NCI-H1092 (cell line): ENCODE measurements at places on chromosomes 4 and X.

GRCh38 chr4:158234671-158235070, 24.4 kb downstream of the TMEM144 start:
- DNase-seq: no peak

DNA sequence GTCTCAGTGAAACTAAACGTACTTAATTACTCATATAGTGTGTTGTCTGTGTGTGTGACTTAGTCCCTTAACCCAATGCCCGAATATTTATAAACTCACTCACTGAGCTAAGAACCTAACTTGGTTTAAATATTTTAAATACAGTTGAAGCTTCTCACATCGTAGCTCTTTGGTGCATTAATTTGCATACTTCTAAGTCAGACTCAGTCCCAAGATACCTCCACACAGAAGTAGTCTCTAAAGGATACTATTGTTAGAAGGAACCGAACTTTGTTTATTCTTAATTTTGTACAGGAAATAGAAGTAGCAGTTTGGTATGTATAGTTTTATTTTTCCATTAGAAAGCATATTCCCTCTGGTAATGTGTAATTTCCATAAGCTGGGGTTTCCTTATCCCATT, 54.0 kb upstream of the NKAP start:
- DNase-seq: no peak

GRCh38 chrX:22159071-22159470, 113.6 kb upstream of the CBLL2 start:
- DNase-seq: no peak

- DNase-seq: no peak
Observed at GRCh38 chr4:7610022-7610670, 175.4 kb upstream of the PSAPL1 start.

DNA sequence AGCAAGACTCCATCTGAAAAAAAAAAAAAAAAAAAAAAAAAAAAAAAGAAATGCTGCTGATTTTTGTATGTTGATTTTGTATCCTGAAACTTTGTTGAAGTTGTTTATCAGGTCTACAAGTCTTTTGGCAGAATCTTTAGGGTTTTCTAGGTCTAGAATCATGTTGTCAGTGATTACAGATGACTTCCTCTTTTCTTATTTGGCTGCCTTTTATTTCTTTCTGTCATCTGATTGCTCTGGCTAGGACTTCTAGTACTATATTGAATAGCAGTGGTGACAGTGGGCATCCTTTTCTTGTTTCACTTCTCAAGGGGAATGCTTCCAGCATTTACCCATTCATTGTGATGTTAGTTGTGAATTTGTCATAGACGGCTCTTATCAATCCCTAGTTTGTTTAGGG, 334.4 kb downstream of the SPRY1 start:
- DNase-seq: no peak

DNA sequence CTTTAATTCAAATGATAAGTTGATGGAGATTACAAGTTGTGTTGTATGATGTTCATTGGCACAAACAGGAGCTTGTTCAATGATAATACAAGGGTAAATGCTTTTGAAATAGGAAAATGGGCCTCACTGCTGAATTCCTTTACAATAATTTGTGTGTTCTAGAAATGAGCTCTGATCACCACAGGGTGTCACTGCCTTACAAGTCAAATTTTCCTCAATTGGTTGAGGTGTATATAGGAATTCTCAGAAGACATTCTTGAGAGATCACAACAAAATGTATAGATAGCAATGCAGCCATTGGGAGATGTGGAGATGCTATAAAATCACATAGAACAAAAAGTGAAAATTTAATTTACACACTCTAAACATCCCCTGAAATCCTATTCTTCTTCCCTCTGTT, 49.6 kb downstream of the KLF8 start:
- no peak for DNase-seq

DNA sequence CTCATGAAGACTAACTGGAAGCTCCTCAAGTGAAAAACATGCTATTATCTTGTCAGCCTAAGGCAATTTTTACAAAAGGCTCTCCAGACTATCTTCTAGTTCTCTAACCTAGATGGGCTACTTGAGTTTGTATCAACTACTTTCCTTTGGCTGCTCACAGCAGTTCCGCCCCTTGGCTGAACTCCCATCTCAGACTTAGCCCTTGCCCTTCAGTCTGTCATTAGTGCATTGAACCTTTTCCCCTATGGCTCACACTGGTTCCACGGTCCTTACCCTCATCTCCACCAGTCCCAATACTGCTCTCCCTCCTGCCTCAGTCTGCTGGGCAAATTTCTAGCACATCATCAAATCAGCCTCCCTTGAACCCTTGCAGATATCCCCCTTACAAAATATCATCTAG, 362.3 kb downstream of the PPP1R2C start:
- no peak for DNase-seq

- DNase-seq: no peak
Observed at GRCh38 chr4:76388160-76388908, 32.6 kb downstream of the CCDC158 start.

- DNase-seq: no peak
Observed at GRCh38 chr4:174071595-174071994, 211.9 kb downstream of the FBXO8 start.

- no peak for DNase-seq
Observed at GRCh38 chrX:34778916-34779315, 121.8 kb upstream of the TMEM47 start.

DNA sequence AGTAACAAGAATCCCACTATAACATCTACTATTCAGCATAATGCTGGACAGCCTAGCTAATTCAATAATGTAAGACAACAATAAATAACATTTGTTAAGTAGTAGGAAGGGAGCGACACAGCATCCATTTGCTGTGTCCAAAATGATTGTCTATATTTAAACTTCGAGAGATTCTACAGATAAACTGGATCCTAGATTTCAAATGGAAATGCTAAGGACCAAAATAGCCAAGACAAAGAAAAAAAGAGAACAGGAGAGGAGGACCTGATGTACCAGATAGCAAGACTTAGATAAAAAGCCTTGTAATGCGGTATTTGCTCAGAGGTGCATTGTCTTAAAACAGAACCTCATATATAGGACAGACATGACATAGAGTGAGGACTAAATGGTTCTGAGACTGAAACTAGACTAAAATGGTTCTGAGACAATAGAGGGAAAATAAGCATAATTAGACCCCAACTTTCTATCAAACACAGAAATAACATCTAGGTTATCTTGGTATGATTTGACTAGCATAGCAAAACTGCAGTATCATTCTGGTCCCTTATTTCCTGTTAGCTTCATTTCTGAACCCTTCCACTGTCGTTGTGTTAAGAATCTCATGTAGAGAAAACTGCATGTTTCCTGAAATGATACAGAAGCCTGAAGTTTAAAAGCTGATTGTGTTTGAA, 3.8 kb downstream of the HPGDS start:
- no peak for DNase-seq

- DNase-seq: no peak
Observed at GRCh38 chrX:109739625-109740432, 6.8 kb upstream of the ACSL4 start.

DNA sequence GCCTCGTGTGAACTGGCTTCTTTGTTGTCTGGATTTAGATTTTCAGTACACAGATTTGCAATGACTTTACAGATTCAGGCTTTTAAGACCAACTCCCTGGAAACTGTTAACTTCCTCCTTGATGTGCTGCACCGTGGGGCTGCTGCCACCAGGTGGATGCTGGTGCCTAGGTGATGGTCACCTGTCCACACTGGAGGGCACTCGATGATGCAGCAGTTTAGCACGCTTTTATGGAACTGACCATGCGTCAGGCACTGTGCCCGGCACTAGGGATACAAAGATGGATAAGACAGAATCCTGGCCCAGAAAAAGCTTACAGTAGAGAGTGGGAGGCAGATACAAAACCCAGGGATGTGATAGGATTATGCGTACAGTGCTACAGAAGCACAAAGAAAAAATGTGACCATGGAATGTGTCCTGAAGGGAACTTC, 180.7 kb downstream of the CEP135 start:
- no peak for DNase-seq

GRCh38 chr4:4311193-4311592, 21.1 kb downstream of the ZBTB49 start:
- no peak for DNase-seq

DNA sequence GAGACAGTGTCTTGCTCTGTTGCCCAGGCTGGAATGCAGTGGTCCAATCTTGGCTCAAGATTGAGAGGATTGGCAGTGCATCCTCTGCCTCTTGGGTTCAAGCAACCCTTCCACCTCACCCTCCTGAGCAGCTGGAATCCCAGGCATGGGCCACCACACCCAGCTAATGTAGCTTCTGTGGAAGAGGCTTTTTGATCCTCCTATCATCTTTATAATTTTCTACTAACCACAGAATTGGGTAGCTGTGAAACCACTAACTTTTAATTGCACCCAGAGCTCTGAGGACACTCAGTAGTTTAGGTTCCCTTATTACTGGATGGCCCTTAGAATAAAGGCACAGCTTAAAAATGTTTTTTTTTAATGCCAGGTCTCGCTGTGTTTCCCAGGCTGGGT, 8.9 kb upstream of the AGA start:
- DNase-seq: no peak

- DNase-seq: no peak
Observed at GRCh38 chr4:38141808-38142500, 181.8 kb downstream of the PTTG2 start.

DNA sequence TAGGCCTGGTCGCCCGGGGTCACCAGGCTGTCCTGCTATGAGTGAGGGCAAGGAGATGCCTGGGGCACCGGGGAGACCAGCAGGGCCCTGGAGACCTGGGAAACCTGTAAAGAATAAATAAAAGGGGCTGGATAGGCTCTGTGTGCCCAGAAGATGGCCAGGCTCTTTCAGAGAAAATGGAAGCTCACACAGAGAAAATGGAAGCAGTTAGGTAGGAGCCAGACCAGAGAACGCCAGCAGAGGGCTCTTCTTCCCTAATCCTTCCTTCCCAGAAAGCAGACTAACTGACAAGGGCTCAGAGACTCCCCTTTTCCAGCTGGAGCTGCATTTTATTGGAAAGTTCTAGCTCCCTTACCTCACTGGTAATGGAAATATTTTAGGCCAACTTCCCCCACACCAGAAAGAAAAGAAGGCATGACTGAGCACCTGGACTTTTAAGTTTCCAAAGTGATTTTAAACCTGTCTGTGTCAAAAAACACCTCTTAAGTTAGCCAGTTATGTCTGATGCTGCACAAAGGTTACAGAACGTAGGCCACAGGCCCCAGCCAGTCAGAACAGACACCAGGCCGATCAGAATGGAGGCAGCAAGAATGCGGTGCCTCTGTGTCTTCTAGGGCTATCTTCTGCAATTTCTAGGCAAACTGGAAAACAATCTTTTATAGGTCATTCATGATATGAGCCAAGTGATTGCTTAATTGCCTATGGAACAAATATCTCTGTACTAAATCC, 74.0 kb downstream of the ATG4A start:
- peak; percentile 3 for DNase-seq

DNA sequence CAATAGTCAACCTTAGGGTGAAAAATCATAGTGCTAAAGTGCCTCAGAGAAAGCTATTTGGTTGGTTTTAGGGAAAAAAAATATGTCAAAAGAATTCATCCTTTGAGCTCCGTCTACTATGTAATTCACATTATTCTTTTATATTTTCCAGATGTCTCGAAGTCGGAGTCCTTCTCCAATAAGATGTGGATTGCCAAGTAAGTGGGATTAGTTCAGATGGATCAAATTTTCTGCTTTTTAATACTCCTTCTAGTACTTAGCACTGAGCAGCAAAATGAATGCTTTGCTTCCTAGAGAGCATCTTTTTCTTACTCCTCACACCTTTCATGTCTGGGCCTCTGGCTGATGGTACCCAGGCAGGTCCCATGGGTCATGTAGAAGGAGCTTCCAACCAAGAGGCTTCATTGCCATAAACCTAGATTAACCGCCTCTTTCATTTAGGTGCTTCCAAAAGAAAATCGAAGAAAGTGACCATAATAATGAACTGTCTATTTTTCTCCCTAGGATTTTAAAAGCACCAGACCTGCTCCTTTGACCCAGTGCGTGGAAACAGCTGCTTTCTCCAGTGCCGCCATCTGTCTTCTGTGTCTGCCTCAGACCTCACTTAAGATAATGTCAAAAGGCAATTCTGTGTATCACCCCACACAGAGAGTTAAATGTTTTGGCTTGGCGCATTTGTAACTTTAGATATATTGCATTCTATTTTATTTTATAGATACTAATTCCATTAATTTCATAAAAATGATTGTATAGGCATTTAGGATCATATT, 43.5 kb downstream of the SPATA18 start:
- DNase-seq: no peak
